ENCODE measurements at places on chromosomes 5 and 9. TPM values are rescaled to one million over a fixed set of nuclear protein-coding genes. Genes with fewer than 3 reads are reported as not detected.

- no peak for DNase-seq
These were observed 48.6 kb downstream of the FAM240B start for GRCh38 chr9:38671372-38671731.

DNA sequence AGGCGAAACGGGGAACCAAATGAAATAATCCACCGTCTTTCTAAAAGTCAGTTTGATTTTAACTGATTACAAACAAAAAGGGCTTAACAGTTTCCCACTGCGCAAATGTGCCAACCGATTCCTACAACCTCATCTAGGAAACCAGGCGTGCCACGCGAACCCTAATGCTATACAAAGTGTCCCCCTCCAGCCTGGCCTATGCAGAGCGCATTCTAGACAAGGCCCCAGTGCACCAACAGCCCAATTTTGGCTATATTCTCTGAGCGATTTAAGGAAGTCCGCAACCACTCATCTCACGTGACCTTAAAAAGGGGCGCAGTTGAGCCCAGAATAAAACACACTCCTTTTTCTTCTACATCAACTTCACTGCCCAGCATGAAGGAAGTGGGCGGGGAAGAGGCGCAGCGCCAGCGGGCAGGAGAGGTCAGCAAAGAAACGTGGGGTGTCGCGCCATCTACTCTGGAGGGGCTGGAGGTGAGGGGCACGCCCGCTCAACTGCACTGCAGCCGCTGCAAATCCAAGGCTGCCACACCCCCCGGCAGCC, 779 bp downstream of the FAM13B start:
- DNase-seq = peak; percentile 82

DNA sequence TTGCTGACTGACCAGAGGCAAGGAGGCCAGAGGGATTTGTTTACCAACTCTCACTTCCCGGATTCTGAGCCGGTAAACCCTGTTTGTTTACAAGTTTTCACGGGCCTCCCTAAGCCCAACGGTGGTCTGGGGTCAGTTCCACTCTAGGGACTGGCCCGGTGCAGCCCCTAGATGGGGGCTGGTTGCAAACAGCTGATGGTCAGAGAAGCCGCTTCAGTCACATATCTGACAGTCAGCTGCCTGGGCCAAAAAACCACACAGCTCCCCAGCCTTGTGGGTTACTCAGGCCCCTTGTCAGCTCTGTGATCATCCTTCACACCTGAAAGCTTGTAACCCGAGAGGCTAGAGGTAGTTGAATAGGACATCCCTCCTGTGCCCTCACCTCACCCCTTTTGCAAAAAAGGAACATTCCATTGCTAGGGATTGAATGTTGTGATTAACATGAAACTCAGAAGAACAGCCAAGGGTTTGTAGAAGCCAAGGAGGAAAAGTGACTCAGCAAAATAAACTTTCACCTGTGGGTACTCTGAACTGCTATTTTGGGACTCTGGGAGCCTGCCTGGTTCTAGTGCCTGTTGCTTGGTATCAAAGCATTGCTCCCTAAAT, 40.4 kb downstream of the SAR1B start:
- no peak for DNase-seq

DNA sequence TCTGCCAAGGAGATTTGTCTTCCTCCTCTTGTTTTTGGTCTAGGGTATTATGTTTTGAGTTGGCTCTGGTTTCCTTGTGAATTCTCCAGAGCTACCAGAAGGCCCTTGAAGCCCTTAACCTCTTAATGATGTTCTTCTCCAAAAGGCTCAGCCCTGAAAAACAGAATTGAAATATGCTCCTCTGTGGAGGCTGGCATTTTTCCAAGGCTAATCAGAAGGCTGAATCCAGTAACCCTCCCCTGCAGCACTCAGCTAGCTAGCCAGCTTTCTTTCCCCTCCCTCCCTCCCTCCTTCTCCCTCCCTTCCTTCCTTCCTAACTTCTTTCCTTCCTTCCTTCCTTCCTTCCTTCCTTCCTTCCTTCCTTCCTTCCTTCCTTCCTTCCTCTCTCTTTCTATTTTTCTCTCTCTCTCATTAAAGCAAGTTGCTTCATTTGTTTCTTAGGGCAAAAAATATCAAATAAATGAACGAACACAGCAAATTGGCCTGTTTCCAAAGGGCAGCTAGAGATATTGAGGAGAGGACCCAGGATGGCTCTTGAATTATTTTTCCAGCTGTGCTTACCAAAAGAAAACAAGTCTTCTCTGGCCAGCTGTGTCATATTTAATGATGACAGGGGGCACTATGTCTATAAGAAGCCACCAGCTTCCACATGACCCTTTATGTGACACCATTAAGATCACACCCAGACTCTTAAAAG, 38.7 kb downstream of the JAKMIP2 start:
- no peak for DNase-seq

DNA sequence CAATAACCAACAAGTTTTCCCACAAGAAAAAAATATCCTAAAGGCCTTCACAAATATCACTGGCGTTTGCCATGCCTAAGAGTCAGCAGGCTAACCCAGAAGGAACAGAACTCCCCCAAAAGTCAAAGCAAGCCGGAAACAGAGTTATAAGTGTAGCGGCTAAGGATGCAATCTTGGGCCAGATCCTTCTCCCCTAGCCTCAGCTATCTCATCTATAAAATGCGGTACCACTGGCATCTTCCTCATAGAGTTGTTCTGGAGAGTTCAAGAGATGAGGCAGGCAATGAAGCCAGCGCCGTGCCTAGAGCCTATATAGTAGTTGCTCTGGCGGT, 632 bp downstream of the DPM2 start:
- DNase-seq = no peak

DNA sequence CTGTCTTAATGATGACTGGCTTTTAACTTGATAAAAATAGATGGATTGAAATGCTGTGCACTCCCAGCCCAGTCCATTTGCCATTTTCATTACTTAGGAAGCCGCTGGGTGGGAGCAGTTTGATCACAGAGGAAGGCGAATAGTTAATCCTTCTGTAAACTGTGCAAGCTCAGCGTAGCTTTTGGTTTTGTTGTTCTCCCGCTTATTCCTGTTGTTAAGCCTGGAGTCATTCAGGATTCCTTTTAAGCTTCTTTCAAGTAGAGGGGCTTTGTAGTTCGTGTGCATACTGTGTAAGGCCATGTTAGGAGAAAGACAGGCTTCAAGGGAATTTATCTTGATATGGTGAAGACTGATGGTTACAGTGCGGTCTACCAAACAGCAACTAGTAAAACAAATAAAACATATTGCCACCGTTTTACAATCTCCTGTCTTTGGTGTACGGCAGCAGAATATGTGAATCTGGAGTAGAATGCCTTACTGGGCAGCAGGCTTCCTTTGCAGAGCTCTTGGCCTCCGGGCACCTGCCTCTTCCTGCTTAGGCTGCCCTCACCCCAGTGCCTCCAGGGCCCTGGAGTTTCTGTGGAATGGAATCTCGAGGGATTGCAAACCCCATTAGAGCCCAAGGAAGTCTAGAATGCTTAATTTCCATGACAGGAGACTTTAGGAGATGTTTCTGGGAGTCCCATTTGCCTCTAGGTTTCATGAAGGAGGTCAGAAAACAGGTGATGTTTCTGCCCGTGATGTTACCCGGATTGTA, 141.4 kb downstream of the TRIO start:
- no peak for DNase-seq

Gene PAEP
- total RNA-seq = not detected

Data from GM12878 (cell line).